ENCODE measurements at places on chromosomes 2 and 18. TPM values are rescaled to one million over a fixed set of nuclear protein-coding genes. Genes with fewer than 3 reads are reported as not detected.
A peak's percentile ranks its signal among the peaks of the same experiment; 100 is the strongest.

DNA sequence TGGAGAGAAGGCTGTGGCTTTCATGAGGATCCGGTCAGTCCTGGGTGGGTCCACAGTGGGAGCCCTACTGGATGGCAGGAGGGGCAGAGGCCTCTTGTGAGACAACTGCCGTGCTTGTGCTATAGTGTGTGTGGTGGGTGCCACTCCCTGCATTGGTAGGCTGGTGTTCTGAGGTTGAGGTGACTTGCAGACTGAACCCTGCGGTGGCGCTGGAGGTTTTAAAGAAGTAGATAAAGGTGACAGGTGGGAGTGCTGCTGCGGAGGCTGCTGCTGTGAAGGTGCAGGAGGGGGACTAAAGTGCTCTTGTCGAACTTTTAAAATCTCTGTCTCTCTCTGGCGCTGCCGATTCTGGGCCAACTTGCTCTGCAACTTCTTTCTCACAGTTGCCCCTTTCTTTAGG is 29.7 kb downstream of the INO80D start:
- no peak for DNase-seq

- no peak for DNase-seq
Measured at GRCh38 chr2:240594511-240595380, 8.2 kb downstream of the CAPN10 start.

DNA sequence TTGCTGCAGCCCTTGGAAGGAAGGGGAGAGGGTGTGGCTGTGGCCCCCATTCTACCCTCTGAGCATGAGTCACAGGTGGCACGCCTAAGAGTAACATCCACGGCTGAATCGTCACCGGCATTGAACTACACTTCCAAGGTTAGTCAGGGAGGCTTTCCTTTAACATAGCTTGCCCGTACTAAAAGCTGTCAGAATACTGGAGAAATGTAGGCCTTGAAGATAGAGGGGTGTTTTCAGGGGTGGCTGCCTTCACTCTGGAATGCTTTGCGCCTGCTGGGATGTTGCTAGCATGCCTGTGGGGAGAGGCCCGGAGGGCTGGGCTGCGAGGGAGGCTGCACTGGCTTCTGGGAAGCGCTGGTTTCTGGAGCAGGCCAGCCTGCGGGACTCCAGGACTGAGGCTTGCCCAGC is 333.7 kb downstream of the AGAP1 start:
- DNase-seq: peak; percentile 60

DNA sequence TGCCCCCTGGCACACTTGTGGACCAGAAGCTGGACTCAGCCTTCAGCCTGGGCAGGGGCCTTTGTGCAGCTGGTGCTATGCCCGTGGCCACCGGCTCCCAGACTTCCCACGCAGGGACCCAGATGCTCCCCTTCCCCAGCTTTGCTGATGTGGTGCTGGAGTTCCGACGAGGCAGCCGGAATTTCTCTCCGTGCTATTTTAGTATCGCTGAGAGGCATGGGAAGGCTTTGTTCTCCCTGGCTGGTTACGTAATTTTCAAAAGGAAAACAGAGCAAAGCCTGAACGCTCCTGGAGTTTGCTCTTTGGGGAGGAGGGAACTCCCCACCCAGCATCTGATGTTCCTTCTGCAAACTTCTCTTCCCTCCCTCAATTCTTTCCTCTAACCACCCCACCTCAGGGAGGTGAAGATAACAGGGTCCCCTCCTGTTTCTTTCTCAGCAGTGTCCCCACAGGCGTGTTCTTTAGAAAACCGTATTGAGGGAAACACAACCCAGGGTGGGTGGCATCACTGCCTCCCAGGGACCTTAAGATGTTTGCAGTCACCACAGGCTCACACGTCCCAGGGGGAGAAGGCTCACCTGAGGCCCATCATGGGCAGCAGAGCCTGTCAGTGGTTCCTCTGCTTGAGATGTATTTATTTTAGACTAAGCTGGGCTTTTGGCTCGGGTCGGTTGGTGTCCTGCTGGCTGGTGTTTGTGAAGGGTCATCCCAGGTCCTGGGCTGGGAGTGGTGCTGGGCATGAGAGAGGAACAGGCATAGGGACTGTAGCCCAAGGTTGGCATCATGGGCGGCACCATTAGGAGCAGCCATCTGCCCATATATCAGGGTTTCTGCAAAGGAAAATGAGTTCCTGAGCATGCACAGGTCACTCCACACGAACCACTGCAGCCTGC is 95.0 kb downstream of the MAPK4 start:
- no peak for DNase-seq

- DNase-seq: peak; percentile 95
Measured at GRCh38 chr18:10010611-10011015, 96.8 kb downstream of the VAPA start.

DNA sequence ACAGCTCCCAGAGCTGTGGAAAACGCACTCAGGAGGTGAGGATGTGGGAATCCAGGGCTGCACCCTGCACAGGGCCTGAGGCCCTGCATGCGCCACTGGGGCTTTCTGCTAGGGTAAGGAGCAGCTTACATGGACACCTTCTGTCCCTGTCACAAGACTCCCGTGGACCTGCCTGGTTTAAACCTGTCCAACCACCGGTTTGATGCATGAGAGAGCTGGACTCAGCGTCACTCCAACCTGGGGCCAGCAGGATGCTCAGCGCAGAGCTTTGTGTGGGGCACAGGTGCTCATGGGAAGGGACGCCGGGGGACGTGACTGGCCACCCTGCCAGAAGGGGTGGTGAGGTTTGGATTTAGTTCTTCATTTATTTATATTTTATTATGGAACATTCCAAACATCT is 24.2 kb downstream of the SNORC start:
- no peak for DNase-seq

Gene RUFY4
- not detected for total RNA-seq

- no peak for DNase-seq
Measured at GRCh38 chr18:65859075-65859474, 108.3 kb downstream of the CDH7 start.

DNA sequence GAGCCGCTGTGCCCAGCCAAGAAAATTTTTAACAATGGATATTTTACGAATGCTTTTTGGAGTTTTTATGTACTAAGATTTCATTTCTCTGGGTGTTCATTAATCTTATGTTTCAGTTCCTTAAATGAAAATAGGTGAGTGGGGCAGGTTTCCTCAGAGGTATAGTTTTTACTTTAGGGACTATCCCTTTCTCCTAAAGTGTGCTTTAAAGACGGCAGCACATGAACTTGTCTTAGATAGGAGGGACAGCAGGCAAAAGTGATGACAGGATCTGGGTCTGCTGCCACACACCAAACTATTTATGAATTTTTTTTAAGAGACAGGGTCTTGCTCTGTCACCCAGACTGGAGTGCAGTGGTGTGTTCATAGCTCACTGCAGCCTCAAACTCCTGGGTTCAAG is 8.0 kb upstream of the REL start:
- DNase-seq: no peak

Gene FAM117B
- 0.40 TPM for total RNA-seq

- DNase-seq: peak; percentile 9
Measured at GRCh38 chr18:8607776-8608742, 1.2 kb upstream of the RAB12 start.

DNA sequence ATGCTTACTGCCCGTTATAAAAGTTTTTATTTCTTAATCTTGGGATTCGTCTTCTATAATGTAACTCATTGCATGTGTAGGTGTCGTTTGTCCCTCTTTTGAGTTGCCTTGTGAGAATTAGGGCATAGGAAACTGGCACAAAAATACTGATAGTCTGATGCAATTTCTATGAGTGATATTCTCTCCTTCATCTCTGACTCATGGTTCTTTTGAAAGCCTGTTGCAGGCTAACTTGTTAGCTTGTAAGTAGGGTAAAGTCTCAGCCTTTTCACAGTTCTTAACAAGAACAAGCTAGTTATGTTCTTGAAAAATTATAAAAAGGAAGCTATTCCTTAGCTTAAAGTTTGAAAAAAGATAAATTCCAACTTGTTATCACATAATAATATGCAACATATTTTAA is 1085.4 kb upstream of the NRXN1 start:
- no peak for DNase-seq

DNA sequence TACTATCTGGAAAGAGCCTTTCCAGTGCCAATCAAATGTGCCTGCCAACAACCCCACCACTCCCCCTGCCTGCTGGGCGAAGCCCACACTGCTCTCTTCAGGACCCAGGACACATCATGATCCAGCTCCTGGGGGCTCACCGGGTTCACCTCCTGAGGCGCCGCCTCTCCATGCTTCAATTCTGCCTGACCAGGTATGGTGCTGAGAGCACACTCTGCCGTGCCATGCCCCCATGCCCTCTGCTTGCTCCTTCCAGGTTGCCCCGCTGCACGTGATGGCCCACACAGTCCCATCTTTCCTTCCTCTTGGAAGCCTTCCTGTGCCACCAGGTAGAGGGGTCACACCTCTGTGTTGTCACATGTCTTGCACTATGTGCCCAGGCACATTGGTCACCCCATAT is 47.5 kb downstream of the ASB18 start:
- DNase-seq: no peak

GRCh38 chr18:79400091-79400590 is 4.4 kb downstream of the NFATC1 start:
- DNase-seq: no peak

GRCh38 chr18:66599190-66599589 is 4.7 kb downstream of the CDH19 start:
- no peak for DNase-seq

DNA sequence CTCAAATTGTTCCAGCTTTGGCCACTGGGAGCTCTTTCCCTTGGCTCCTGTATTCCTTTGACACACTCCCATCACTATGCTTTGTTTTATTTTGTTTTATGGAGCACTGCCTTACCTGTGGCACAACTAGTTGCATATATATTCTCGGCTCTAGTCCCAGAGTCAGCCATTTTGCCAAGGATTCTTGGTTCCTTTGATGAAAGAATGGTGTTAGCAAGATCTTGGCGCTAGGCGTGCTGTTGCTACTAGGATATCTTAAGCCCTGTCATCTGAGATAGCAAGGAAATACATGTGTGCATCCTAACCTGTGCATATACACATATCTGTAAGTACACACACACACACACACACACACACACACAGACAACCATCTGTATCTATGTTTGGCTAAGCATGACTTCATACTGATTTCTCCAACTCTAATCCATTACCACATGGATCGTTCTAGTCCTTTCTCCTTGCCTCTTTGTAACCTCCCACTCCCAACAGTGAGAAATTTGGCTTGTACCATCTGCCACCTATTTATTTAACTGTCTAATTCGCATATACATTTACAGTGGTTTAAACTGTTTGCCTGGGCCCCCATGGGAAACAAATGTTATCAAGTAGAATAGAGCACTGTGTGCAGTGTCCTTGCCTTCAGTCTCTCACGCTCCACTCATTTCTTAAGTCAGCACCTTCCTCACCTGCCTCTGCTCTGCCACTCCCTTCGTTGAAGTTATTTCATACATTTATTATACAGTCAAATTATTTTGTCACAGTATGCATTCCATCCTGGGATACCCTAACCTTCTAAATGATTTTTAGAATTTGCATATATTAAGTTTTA is 137.5 kb upstream of the MAP3K20 start:
- no peak for DNase-seq

DNA sequence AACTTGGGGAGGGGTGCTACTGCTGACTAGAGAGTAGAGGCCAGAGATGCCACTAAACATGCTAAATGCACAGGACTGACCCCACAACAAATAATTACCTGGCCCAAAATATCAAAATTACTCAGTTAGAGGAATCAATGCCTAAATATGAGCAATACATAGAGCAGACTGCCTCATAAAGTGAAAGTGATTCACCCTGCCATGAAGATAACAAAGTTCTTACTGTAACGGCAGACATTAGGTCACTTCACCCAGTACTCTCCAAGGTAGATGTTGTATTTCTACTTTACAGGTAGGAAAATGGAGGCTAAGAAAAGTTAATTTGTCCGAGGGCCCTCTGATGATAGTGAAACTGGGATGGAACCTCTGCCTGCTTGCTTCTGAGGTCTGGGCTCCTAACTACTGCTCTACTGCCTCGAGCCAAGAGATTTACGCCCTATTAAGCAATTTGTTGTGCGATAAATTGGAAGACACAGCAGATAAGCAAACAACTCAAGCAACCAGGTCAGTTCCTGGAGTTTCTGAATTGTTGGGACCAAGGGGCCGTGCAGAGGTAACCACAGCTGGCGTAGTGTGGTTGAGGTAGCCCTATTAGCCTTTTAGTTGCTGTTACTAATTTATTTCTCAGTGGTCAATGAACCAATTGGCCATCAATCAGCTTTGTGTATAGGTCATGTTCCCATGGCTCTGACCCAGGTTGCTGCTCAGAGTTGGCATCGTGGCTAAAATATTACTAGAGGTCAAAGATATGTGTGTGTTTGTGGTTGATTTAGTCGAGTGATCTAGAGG is 4.8 kb downstream of the DHRS9 start:
- DNase-seq: no peak

DNA sequence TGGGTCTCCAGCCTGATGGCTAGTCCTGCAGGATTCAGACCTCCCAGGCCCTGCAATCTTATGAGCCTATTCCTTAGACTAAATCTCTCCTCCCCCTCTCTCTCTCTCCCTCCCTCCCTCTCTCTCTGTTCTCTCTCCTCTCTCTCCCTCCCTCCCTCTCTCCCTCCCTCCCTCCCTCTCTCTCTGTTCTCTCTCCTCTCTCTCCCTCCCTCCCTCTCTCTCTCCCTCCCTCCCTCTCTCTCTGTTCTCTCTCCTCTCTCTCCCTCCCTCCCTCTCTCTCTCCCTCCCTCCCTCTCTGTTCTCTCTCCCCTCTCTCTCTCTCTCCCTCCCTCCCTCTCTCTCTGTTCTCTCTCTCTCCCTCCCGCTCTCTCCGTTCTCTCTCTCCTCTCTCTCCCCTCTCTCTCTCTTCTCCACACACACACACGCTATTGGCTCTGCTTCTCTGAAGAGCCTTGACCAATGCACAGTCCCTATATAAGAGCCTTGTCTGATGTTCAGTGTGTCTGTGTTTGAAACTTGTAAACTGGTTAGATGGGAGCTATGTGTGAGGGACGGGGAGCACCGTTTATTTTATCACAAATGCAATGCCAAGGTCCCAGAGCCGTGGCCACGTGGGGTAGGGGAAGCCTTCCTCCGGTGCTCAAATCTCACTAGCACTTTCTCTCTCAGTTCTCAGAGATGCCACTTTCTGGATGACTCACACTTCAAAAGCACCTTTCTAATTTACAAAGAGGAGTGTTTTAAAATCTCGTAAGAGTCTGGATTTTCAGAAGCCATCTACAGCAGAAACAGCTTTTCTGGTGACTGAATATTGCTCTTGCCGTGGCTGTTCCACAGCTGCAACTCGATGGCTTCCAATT is 9.4 kb upstream of the PRLH start:
- no peak for DNase-seq

- DNase-seq: no peak
Measured at GRCh38 chr2:224078656-224079055, 39.6 kb upstream of the SERPINE2 start.

DNA sequence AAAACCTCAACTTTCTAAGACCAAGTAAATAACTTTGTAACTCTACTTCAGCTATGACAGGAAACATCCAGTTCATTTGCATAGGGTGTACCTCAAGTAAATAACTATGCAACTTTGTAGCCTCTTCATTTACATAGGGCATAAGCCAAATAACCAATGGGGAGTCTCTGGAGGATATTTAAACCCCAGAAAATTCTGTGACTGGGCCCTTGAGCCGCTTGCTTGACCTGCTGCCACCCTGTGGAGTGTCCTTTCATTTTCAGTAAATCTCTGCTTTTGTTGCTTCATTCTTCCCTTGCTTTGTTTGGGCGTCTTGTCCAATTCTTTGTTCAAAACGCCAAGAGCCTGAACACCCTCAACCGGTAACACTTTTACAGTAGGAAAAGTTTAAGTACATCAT is 1112.7 kb upstream of the NRXN1 start:
- DNase-seq: no peak

Data from MG63 (cell line).